Tibial artery (tissue), 4 donors: ENCODE measurements at places on chromosomes 2 and 18.

GRCh38 chr2:84906108-84906899 lies 848 bp downstream of the TMSB10 start:
- DNase-seq: no peak

GRCh38 chr2:175181877-175182308 lies 383 bp upstream of the ATP5MC3 start:
- no peak for DNase-seq

GRCh38 chr2:53104263-53104662 lies 663.3 kb upstream of the CHAC2 start:
- no peak for DNase-seq

DNA sequence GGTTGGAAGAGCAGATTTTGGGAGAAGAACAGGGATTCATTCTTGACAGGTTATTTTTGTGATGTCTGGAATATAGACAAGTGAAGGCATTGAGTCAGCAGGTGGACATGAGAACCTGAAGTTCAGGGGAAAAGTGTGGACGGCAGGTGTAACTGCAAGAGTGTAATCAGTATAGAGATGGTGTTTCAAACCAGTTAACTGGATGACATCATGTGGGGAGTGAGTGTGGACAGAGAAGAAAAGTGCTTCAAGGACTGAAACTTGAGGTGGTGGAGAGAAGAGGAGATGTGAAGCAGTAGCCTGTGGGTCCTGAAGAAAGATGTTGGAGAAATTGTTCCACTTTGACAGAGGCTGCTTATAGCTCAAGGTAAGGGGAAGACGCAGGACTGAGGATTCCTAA lies 7.1 kb downstream of the IL1RL1 start:
- DNase-seq: no peak

GRCh38 chr18:63158676-63159291 lies 160.8 kb downstream of the BCL2 start:
- no peak for DNase-seq

DNA sequence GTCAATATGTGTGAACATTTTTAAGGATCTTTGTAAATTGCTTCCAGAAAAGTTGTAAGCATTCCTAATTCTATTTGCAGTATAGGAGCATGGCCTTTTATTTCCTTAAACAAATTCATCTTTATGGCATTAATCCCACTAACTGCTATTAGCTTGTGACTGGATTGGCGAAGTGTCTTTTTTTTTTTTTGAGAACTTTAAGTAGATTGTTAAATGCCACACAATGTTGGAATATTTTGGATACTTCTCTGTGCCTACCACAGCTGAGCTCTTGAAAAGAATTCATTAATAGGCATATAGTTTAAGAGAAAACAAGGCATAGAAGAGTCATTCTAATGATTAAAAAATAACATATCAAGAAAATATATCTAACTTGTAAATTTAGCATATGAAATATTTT lies 129.7 kb downstream of the LAMA3 start:
- no peak for DNase-seq

GRCh38 chr2:234373060-234373459 lies 123.8 kb downstream of the ARL4C start:
- no peak for DNase-seq

- DNase-seq: peak; percentile 84
Observed at GRCh38 chr2:23669413-23670244, 257.3 kb downstream of the ATAD2B start.

DNA sequence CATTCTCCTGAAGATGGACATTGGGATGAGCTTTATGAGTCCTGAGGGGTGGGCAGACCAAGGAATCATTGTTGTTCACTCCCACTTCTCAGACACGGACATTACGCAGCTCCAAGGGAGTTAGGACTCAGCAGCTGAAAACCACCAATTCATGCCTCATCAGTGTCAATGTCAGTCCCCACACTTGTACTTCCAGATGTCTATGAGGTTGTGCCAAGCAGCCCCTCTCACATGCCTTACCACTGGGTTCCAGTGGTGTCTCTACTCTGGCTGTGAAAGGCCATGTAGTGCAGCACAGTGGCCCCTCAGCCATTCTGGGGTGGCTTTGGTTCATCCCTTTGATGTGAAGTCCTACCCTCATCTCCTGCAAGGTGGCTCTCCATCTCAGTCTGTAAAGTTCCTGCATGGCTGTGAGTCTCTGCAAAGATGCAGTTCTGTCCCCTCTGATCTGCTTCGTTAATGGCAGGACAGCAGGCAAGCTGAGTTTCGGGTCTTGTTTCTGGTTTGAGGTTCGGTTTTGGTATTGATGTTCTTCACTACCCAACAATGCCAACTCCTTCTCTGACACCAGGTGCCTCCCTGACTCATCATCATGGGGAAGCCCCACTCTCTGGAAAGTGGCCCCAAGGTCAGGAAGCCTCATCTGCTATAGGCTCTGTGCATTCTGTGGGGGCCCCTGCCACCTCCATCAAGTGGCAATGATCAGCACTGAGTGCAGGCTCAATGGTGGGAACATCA lies 14.0 kb upstream of the COL6A3 start:
- DNase-seq: no peak

DNA sequence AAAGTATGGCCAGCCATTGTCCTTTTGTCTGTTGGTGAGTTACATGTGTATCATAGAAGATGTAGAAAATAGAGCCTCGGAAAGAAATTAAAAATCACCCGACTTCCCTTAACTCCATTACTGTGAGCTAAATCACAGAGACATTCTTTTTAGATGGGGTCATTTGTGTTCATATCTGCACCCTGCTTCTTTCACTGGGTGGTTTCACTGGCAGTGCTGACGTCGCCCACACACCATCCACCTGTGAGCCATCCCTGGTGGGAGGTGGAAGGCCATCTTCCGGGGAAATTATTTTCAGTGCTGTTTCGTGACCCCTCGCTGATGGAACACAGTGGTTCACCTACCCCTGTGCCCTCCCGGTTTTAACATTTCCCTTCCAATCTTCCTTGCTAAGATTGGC lies 21.2 kb downstream of the SH3BP4 start:
- no peak for DNase-seq

- DNase-seq: no peak
Observed at GRCh38 chr2:238568455-238569440, 142.0 kb downstream of the ASB1 start.

GRCh38 chr2:50691513-50691912 lies 340.4 kb downstream of the NRXN1 start:
- DNase-seq: no peak

GRCh38 chr2:25926984-25927756 lies 48.9 kb upstream of the ASXL2 start:
- DNase-seq: no peak

GRCh38 chr18:72544092-72544886 lies at the start of gene CBLN2:
Gene CBLN2, minus strand, starts transcription at chr18:72544342. Its CDS starts 2,182 bp downstream, at chr18:72542160.
- DNase-seq: no peak

GRCh38 chr2:74083750-74084149 lies 64.0 kb downstream of the BOLA3 start:
- DNase-seq: no peak

GRCh38 chr2:20242727-20243377 lies 17.9 kb upstream of the SDC1 start:
- no peak for DNase-seq

DNA sequence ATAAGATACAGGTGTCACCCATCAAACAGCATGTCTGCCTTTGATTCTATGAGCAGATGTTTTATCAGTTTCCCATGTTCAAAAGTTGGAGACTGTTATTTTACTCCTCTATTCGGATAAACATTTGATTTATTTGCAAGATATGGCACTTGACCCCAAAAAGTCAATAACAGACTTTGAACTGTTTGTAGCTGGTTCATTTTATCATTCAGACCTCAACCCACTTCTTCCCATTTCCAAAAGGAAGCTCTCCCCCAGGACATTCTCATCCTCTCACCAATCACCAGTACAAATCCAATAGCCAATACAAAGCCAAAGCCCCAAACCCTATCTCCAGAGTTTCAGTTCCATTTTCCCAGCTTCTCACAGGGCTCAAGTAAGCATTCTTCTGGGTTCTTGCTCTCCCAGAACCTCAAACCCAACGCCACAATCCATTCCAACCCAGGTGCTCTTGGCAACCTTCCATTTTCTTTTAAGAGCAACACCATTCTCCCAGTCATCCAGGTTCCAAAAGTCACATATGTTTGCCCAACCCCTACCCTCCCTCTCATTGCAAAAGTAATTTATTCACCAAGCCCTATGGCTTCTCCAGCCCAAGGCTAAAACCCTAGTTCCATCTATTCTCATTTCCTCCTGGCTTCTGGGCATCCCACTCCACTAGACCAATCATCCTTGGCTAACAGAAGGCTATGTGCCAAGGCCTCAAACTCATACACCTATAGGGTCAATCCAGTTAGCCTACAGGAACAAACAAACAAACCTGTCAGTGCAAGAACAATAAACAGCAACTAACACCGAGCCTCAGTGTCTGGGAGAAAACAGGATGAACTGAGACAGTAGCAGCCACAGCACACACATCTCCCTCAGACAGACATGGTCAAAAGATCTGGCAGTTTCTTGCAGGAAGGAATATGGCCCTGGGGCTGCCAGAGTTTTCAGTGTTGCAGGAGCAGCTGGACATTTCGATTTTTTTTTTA lies 9.2 kb downstream of the ACVR1 start:
- DNase-seq: no peak

DNA sequence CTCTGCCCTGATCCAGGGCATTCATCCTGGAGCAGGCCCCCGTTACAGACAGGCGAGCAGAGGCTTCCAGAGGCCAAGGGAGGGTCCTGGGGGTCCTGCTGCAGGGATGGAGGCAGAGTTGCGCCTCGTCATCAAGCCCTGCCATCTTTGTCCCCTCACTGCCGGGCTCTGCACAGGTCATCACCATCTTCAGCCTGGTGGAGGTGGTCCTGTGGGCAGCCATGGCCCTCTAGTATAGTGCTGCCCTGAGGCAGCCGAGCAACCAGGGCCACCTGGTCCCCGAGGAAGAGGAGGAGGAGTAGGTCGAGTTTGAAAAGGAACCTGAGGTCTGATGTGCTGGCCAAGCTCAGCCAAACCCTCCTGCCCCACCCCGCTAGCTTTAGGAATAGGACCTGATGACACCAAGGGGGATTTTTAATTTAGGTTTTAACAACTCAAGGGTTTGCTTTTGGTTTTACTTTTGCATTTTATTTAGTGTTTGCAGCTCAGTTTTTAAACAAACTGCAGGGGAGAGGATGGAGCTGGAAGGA lies 8.8 kb upstream of the ALPI start:
- no peak for DNase-seq

DNA sequence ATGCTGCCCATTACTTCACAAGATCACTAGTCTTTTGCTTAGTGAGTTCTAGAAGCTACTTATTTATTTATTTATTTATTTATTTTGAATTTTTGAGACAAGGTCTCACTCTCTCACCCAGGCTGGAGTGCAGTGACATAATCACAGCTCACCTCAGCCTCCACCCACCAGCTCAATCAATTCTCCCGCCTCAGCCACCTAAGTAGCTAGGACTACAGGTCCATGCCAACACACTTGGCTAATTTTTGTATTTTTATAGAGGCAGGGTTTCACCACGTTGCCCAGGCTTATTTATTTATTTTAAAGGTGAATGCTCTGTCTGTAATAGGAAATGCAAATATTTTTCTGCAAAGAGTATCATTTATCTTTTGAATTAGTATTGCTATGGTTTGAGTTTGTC lies 67.7 kb downstream of the ATAD2B start:
- no peak for DNase-seq

DNA sequence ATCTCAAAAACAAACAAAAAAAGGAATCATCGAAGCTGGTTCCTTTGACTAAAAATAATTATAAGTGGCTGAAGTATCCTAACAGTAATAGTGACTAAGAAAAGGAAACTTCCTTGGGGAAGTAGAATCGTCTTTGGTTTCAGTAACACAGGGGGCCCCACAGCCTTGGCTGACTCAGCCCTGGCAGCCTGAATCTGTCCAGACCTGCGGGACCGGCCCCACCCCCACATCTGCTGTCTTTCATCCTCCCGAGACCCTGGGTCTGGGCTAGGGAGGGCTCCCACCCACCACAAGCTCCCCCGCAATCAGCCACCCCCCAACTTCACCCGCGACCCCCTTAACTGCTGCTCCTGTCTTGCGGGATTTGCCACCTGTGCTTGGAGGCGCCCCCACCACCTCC lies 1452.6 kb upstream of the ACVR2A start:
- DNase-seq: no peak

DNA sequence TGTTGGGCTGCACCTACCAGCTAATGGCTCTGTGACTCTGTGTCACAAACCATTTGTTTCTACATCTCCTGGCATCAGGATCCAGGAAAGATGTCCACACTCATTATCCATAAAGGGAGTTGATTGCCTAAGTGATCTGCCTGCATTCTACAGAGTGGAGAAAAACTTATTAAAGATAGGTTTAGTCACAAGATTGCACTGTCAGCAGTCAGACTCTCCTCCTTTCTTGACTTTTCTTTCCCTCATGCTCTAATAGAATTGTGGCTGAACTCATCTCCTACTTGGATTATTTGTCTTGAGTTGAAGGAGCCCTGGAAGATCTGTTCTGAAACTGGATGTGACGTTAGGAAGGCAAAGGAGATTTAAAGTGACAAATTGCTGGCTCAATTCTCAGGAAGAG lies 152.7 kb downstream of the SLC8A1 start:
- no peak for DNase-seq

- DNase-seq: no peak
Observed at GRCh38 chr2:172179045-172179701, 76.5 kb upstream of the DLX2 start.

- no peak for DNase-seq
Observed at GRCh38 chr2:148533004-148533403, 111.5 kb upstream of the EPC2 start.

DNA sequence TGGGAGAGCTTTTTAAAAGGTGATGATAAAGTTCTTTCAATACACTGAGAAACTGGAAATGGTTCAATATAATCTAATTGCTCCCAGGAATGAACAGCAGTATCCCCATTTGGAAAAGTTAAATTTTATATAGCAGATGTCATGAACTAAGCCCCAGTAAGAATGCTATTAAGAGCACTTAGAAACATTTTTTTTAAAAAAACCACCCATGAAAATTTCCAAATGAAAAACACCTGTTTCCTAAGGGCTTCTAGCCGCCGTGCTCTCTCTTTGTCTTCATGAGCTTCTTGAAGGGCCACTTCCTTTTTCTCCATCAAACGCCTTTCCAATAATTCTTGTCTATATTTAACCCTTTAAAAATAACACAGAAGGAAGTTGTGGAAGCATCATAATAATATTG lies 77.0 kb downstream of the UPP2 start:
- DNase-seq: no peak

GRCh38 chr2:205171261-205171940 lies 510.9 kb upstream of the NRP2 start:
- DNase-seq: no peak

DNA sequence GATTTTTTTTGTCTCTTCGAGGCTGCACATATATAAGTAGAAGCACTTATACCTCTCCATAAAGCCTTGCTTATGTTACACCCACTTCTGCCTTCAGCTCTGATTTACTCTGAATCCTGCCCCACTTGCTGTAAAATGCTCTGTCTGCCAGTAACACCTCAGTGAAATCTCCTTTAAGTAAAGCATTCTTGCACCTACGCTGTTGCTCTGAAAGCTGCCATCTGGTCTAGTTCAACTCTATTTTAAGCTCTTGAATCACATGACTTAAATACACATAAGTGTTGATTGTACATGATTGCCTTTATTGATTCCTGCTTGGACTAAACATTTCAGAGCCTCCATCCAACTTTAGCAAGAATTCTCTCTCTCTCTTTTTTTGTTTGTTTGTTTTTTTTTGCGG lies 609.0 kb upstream of the CELF4 start:
- no peak for DNase-seq
